ENCODE measurements at places on chromosomes 3 and 15.

DNA sequence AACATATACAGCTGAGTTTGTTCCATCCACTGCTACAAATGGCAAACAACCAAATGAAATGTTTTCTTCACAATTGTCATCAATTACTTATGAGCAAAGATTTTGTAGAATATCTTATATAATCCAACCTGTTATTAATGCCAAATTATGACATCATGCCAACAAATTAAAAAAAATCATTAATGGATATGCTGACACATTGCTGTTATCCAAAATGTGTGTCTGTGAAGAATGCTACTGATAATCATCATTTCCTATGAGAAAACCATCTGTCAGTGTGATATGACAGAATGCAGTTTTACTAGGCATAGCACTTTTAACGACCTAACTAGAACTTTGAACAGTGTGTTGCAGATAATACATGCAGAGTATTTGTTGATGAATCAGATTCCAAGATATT is 556.5 kb upstream of the KCNMB2 start:
- DNase-seq: no peak

DNA sequence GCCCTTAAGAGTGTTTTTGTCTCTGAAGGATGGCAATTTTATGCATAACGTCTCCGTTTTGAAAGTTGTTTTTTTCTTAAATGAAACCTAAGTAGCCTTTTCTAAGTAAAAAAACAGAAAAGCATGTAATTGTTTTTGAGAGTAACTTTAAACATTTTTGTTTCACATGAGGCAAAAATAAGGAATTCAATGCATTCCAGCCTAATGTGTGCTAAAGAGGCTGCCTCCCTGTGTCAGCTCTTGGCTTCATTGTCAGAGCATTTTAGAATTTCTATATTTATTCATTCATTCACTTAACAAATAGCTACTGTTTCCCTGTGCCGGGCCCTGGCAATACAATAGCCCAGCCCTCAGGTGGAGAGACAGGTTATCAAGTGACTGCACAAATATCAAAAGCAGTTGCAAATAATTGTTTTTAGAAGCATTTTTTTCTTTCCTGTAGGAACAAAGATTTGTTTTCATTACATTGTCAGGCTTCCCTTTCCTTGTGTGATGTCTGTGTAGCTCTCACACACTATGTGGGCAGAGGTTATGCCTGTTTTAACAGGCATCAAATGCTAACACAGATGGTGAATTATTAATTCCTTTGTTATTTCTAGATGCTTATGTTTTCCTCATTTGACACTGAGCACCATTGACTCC is 81.9 kb downstream of the CCK start:
- no peak for DNase-seq

DNA sequence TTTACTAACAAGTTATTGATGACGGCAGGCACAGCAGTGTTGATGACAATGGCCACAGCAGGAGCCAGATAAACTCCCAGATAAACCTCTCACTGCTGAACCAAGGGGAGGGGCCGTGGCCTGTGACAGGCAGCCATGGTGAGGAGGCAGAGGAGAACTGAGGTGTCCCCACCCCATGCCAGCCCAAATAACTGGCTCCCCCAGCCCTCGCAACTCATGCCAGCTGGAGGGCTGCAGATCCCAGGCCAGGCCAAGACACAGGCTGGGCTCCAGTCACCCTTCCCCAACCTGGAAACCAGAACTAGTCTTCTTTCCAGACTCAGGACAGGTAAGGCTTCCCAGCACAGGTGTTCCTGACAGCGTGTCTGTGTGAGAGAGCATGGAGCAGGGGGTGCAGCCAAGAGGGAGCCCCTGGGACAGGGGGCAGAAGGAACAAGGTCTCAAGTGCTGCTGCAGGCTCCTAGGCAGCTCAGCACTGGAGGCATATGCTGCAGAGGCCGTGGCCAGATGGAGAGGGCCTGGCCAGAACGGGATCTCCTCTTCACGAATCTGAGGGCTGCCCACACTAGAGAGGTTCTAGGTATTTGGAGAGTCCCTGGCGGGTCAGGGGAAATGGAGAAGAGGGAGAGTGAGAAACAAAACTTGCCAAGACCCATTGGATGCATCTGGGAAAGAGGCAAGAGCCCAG is 15.9 kb downstream of the PLA2G4F start:
- no peak for DNase-seq

DNA sequence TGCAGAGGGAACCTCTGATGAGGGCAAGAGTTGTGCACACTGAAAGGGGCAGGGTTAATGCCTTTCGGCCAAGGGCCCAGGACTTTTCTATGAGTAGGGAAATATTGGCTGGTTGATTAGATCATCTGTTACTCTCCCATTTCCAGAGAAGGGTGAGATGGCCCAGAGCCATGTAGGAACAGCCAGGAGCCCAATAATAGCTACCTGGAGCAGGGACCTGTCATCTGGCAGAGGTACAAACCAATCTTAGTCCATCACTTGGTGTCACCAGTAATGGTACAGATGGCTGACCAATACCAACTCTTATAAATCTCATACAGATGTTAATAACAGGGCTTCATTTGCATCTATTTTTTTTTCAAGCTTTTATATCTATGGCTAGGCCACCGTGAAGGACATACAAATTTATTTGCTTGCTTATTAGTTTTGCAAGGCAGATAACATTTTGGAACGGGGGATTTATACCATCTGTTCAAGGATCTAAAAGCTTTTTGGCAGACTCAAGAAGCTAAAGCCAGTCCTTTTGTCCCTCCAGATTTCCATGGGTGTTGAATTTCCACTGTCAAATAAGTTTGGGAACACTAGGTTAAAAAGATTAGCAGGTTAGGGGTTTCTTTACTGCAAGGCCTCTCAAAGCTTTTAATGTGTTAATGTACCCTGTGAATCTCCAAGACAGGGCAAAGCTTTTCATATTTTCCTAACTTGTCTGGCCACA is 79.3 kb downstream of the TNIK start:
- DNase-seq: no peak

DNA sequence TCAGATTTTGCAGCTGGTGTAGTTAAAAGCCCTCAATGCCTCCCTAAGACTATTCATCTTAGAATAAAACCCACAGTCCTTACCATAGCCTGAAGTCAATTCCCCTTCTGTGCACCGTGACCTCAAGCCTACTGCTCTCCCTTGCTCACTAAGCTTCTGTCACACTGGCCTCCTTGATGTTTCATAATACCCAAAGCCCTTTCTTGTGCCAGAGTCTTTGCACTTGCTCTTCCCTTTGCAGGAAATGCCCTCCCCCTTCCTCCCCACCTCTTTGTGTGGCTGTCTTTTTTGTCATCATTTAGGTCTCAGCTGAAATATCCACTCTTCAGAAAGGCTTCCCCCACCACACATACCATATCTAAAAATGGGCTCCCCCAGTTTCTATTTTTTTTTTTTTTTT is 4.2 kb upstream of the PLEKHO2 start:
- DNase-seq: no peak

DNA sequence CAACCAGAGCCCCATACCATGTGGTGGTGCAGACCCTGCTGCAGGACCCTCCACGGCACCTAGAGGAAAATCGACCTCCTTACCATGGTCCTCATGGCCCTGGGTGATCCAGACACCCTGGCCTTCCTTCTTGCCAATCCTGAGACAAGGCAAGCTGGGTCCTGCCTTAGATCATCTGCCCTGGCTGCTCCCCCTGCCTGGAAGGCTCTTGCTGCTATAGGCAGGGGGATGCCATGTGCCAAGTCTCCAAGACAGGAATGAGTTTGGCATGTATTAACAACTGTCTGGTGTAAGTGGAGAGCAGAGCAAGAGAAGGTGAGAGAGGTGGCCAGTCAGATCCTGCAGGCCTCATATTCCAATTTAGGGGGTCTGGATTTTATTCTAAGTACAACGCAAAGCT is 7.5 kb downstream of the HEG1 start:
- DNase-seq: no peak

DNA sequence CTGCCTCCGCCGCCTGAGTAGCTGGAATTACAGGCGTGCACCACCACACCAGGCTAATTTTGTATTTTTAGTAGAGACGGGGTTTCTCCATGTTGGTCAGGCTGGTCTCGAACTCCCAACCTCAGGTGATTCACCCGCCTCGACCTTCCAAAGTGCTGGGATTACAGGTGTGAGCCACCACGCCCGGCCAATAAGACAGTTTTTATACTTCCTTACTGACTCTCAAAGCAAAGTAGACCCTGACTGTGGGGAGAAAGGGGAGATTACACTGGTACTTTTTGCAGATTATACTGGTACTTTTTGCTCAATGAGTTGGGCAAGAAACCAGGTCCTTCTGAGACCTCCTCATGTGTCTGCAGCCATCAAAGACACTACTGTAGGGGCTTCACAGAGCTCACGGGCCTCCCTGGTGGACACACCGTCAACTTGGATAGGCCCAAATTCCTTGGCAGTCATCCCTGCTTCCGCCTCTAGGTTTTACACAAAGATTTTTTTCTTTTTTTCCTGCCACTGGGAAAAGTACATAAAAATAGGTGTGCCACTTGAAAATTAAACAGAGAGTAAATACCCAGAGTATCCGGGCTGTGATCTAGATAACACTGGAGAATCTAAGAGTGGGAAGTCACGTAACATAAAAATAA is 143.3 kb upstream of the WNT5A start:
- no peak for DNase-seq

DNA sequence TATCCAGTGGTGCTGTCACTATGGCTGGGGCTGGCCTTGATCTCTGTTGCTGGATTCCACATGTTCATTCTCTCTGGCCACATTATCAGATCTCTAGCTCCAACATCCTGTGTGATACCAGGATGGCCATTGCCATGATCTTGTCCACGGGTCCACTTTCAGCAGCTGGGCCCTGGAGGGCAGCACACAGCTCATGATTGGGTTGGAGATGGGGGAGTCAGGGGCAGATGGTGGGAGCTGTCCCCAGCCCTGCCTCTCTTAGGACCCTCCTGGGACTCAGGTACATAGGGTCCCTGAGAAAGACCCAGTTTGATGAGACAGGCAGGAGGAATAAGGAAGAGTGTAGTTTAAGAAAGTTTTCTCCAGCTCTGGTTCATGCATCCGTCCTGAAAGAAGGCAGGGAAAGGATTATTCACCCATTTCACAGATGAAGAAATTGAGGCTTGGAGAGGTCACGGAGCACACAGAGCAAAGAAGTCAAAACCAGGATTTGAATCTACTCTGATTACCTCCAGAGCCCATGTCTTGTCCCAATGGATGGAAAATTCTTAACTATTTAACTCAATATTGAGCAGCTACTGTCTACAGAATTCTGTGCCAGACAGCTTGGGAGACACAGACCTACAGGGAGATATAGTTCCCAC is 100.5 kb downstream of the LINGO1 start:
- no peak for DNase-seq

- no peak for DNase-seq
These were observed 15.8 kb upstream of the P2RY12 start for GRCh38 chr3:151400341-151400740.

DNA sequence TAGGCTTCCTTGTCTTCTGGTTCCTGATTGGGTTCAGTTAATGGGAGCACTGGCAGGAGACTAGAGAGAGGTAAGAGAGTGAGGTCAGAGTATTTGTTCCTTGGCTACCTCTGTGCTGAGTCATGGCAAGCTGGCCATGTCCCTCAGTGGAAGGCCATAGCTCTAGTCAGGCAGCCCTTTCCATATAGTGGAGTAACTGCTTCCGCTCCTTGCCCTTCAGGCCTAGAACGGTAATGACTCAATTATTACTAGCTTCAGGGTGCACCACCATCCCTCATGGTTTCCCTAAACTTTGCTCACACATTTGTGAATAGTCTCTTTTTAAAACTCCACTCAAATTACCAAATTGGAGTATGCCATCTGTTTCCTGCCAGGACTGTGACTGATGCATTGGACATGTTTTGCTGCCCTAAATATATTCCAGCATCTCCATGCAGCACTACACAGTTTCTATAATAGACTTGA is 10.5 kb upstream of the ANO10 start:
- DNase-seq: no peak

- DNase-seq: no peak
These were observed 6.7 kb downstream of the CA12 start for GRCh38 chr15:63374686-63375520.

DNA sequence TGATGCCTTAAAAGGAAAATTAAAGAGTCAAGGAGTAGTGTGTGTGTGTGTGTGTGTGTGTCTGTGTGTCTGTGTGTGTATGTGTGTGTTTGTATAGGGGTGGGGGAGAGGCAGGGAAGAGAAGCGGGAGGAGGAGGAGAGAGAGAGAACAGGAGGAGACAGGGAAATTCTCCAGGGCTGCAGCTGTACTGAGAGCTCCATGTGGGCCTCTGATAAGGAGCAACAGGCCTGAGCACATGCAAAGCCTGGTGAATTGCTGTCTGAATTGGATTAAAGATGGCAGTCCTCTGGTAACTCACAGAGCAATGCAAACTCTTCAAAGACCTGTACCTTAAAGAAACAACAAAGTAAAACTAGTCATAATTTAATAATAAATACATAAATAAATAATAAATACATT is 70.6 kb downstream of the SEMA6D start:
- DNase-seq: no peak

DNA sequence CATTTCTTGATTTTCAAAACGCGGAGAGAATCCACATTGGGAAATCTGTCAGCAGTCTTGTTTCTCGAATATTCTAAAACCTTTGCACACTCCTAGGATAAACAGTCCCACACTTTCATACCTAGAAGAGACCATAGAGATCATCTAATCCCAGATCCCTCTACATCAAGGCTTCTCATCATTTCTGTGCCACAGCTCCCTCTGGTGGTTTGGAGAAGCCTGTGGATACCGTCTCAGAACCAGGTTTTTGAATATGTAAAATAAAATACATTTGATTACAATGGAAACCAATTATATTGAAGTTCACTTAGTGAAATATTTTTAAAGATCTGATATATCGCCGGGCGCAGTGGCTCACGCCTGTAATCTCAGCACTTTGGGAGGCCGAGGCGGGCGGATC is 211.9 kb upstream of the GOLGA6L4 start:
- DNase-seq: no peak

DNA sequence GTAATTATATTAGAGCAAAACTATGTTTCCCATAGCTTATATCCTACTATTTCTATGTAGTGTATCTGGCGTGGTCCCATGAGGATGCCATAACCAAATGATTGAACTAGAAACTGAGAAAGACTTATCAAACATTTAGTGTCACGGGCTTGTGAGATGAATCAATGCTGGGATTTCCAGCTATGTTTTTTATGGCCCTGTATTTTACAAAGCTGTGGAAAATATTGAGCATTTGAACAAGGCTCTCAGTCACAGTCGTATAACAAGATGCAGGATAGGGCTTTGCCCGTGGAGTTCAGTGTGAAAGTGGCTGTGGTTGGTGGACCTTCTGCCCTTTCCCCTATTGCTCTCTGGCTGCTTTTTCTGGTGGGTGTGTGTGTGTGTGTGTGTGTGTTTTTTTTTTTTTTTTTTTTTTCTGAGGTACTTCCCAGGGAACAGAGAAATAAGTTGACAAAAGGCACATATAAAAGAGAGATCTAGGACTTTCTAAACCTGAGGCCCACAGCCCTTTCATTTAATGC is 60.7 kb downstream of the CACNA1D start:
- no peak for DNase-seq

Measured in activated T-cell treated with anti-CD3 and anti-CD28 coated beads, Interleukin-2, amount 50 U/mL, for 24 hours (primary cell).